Liver (tissue), 10 donors: ENCODE measurements at places on chromosomes 4 and X. TPM values are rescaled to one million over a fixed set of nuclear protein-coding genes. Genes with fewer than 3 reads are reported as not detected.

The MAGEA12 gene
- total RNA-seq, result not detected

The SATL1 gene
- not detected for total RNA-seq

The ATOH1 gene
- total RNA-seq, result not detected

The TMPRSS11F gene
- total RNA-seq, result not detected

The TDO2 gene
- total RNA-seq, result 163 TPM

The UGT2B15 gene
- total RNA-seq, result 72.0 TPM

The SSX4B gene
- not detected for total RNA-seq

The VCX3A gene
- total RNA-seq, result not detected

The PHOX2B gene
- not detected for total RNA-seq

The GAGE12E gene
- total RNA-seq, result not detected

The GPRASP2 gene
- total RNA-seq, result 5.9 TPM

The PRSS12 gene
- 0.09 TPM for total RNA-seq

The PIR gene
- total RNA-seq, result 16.4 TPM

DNA sequence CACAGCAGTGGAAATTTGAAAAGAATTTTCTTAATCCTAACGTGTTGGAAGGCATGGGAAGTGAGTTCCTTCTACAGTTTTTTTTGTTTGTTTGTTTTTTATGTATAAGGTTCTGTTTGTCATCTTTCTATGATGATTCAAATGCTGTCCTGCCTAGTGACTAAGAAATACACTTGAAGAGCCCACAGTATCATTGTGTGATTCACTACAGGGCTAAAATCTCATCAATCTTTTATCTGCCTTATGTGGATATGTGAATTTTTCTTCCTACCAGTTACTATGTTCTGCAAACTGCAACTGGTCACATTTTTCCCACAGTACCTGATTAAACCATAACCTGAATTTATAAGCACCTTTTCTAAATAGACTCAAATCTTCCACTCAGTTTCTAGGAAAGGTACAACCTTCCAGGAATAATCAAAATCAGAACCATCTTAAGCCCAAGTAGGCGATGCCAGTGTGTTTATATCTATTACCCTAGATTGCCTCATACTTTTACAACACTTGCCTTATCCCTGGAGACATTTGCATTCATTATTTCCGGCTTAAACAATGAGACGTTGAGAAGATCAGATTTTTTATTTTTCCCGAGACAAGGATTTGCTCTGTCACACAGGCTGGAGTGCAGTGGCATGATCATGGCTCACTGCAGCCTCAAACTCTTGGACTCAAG lies 214.6 kb upstream of the GALNT7 start:
- no peak for DNase-seq

DNA sequence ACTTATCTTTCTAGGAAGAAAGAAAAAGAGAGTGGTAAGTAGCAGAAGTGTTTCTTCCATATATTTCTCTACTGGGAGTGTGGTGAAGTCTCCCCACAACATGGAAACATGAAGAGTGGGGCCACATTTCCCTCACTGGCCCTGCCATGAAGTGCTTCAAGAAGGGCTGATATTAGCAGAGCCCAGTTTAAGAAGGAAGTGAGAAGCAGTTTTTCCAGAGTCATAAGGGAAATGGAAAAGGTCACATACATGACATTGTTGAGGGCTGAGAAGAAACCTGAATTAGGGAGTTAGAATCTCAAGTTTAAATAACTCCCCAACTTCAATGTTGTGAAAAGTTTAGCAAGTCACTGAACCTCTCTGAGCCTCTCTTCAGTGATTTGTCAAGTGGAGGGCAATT lies 171.9 kb upstream of the RBPJ start:
- no peak for DNase-seq

GRCh38 chrX:130688360-130688759 lies 214.6 kb downstream of the ENOX2 start:
- DNase-seq, result no peak

- DNase-seq, result no peak
Measured at GRCh38 chr4:188934320-188934962, 795.2 kb downstream of the TRIML1 start.

- DNase-seq, result no peak
Measured at GRCh38 chr4:94458682-94459081, 6.9 kb downstream of the PDLIM5 start.

DNA sequence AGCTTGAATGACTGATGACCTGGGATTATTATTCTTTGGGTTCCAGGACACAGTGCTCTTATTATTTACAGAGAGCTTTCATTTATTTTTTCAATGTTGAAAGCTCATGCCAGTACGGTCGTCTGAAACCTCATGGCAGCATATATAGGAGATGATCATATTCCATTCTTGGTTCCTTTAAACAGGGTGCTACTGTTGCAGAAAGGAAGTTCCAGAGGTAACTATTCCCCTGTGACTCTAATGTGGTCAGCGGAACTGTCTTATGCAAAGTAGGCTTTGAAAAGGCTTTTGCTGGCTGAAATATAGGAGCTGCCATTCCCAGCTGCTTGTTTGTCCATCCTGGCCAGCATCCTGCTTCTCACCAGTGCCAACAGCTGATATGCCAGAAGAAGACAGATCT lies 208.3 kb upstream of the LEF1 start:
- no peak for DNase-seq

DNA sequence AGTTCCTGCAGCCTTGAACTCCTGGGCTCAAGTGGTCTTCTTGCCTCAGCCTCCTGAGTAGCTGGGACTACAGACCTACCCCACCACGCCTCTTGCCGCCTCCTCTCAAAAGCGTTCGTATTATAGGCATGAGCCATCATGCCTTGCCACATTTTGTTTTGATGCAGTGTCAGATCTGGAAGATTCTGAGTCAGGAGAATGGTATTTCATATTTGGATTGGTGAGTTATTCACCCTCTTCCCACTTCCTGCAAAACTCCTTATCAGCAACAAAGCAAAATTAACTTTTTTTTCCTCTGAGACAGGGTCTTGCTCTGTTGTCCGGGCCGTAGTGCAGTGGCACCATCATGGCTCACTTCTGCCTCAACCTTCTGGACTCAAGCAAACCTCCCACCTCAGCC lies 29.6 kb downstream of the REST start:
- DNase-seq, result no peak

DNA sequence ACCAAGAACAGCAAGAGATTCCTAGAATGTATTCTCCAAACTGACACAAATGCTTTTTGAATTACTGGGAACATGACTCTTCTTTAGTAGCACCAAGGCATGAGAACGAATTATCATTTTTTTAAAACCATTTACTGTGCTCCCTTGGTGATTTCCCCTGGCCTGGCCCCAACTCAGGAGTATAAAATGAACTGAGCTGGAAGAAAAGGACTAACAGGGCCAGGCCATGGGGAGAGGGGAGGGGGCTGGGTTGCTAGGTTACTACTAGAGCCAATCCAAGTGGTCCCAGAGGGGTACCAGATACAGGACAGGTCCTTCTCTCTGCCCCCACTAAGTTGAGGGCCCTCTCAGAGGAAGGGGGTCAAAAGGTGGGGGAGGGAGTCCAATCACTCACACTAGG lies 23.1 kb downstream of the SASH3 start:
- no peak for DNase-seq

DNA sequence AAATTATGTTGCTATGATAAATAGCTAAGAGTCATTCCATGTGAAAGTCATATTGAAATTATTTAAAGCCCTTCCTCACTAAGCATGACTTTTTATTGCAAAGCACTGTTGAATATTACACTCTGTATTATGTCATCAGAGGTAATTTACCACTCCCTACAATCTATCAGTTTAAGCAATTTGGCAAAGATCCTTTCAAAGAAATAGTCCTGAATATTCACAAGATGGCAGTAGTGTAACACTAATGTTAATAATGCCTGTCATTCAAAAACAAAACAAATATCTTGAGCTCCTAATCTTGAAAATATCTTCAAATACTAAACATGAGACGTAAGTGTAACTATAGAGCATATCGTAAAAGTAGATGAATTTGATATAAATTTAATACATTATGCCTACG lies 208.6 kb upstream of the TECRL start:
- no peak for DNase-seq

GRCh38 chr4:158157412-158157811 lies 15.4 kb downstream of the GASK1B start:
- no peak for DNase-seq

DNA sequence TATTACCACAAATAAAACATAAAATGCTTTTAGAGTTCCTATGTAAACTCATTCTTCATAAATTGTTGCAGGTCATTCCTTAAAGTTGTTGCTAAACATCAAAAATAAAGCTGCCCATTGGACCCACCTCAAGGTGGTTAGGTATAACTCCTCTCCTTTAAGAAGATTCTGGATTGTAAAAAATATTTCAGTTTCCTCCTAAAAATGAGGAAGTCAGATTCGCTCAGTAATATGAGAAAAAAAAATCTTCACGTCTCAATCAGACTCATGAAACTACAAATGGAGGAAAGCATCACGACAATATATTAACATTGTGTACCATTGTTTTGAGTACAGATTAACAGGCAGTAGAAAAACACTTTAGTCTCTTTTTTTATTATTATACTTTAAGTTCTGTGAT lies 105.9 kb downstream of the DDX60 start:
- DNase-seq, result no peak

- no peak for DNase-seq
Measured at GRCh38 chr4:126735294-126736132, 897.2 kb upstream of the INTU start.

DNA sequence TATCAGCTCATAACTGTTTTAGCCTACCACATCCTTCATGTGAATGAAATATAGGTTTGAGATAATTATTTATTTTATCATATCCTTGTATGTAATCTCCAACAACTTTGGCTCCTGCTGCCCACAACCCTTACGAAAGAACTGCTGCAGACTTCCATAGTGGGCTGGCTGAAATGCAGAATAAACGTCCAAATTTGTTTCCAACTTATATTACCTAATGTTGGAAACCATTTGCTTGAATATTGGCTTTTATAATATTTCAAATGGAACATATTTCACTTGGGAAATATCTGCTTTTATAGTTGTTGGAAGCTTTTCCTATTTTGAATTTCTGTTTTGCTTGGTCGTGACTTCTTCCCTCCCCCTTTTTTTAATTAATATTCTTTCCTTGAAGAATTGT lies 45.0 kb upstream of the ITM2A start:
- DNase-seq, result no peak

DNA sequence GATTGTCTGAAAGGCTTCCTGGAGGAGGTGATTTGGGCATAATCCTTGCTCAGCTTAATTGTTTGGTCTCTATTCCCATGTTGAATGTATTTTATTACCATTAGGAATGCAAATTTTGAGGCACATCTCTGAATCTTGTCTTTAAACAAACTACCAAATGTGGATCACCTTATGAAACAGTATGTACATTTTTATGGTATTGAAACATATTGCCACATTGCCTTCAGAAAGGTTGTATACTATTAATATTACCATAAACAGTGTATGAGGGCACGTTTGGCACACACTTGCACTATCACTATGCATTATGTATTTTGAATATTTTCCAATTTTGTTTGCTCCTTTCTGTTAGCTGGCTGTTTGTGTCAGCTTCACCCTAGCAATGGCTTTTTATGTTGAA lies 60.0 kb upstream of the ALB start:
- DNase-seq, result no peak

DNA sequence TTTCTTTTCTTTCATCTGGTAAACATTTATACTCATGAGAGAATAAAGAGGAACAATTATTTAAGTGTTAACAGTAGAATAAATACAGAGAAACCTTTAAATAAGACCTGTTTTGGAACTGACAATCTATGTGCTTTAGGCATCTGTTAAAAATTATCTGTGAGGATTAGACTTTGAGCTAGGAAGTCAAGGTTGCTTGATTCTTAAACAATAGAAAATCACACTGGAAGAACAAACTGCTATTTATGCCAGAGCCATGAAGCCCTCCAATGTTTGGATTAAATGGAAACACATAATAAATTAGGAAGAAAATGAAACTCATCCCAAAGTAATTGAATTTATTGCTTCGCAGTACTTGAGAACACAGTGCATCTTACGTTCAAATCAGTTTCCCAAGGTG lies 207.2 kb upstream of the NPY2R start:
- DNase-seq, result no peak

DNA sequence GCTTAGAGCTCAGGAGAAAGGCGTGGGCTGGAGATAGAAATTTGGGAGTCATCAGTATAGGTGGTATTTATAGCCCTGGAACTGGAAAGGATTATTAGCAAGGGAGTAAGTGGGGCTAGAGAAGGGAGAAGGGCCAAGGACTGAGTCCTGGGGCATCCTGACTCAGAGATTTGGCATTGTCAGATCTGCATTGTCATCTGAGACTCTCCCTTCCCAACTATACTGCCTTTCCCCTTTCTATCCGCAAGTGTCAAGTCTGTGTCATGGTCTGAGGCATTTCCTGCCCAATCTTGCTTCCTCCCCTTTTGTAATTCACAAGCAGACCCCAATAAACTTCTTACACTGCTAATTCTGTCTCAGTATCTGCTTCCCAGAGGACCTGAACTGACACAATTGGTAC lies 24.4 kb upstream of the SLC25A43 start:
- DNase-seq, result no peak

GRCh38 chr4:188992706-188993105 lies 853.5 kb downstream of the TRIML1 start:
- no peak for DNase-seq

DNA sequence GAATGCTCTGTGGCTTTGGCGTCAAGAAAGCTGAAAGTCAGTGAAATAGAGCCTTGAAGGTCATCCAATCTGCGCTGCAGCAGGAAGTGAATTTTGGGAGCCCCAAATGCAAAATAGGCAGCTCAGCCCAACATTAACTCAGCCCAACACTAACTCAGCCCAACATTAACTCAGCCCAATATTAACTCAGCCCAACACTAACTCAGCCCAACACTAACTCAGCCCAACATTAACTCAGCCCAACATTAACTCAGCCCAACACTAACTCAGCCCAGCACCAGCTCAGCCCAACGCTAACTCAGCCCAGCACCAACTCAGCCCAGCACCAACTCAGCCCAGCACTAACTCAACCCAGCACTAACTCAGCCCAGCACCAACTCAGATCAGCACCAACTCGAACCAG lies 71.5 kb downstream of the SORBS2 start:
- DNase-seq, result no peak

DNA sequence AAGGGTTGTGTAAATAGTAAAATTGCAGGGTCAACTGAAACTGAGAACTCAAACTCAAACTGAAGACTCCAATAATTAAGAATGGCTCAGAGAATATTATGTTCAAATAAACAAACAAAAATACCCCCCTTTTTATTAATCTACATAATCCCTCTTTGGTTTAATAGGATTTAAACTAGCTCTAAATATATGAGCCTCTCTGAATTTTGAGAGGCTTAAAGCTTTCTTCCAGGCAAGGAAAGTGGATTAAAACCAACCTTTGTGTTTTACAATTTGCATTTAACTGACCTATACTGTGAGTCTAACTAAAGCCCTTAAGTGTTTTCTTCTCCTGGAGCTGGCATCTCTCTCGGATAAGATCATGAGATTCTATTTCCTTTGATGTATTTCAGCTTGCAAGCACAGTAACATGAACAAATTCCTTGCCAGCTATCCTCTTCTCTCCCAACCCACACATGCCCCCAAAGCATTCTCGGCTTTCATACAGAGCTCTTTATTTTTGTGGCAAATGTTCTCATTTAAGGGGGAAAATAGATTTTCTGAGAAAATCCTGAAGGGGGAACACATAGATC lies 1310.8 kb upstream of the AGA start:
- DNase-seq, result no peak
